ENCODE measurements at places on chromosomes 1 and 21.

DNA sequence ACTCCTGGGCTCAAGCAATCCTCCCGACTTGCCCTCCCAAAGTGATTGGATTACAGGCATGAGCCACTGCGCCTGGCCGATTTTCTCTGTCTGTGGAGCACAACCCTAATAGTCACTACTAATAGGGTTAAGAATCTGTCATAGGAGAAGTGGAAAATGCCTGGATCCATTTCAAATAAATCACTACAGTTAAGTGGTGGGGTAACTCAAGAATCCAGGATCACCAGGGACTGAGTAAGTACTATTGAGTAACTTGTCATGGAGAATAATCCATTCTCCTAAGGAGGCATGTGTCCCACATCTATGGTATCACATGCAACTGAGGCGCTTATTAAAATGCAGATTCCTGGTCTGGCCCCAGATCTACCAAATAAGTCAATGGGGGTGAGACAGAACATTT lies 53.2 kb downstream of the OPTC start:
- no peak for DNase-seq

DNA sequence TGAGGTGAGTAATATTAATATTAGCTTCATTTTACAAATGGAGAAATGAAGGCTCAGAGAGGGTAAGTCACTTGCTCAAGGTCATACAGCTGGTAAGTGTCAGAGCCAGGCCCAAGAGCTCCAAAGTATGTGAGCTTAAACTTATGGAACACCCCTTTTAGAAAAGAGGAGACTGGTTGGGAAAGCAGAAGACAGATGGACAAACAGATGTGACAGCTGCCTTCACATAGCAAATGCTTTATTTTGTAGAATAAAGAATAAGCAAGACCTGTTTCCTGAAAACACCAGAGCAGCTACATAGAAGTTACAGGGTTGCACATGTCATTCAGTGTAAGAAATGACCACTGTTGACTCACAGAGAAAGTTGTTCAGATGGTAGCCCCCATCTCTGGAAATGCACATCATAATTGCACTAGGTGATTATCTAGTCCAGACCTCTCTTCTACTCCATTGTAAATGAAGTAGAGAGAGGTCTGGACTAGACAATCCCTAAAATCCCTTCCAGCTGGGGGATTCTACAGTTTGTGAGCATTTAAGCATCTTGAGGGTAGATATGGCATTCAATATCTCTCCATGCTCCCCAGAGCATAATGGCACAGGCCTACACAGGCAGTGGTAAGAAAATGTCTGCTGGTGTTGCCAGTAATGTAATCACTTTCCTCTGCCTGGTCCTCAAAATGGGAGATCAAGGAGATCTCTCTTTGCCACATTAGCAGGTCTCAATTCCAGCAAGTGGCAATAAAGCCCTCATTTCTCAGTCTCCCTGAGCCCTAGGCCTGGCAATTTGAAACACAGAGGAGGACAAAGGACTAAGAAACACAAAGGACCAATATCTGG lies 188.2 kb upstream of the FGGY start:
- DNase-seq: no peak

DNA sequence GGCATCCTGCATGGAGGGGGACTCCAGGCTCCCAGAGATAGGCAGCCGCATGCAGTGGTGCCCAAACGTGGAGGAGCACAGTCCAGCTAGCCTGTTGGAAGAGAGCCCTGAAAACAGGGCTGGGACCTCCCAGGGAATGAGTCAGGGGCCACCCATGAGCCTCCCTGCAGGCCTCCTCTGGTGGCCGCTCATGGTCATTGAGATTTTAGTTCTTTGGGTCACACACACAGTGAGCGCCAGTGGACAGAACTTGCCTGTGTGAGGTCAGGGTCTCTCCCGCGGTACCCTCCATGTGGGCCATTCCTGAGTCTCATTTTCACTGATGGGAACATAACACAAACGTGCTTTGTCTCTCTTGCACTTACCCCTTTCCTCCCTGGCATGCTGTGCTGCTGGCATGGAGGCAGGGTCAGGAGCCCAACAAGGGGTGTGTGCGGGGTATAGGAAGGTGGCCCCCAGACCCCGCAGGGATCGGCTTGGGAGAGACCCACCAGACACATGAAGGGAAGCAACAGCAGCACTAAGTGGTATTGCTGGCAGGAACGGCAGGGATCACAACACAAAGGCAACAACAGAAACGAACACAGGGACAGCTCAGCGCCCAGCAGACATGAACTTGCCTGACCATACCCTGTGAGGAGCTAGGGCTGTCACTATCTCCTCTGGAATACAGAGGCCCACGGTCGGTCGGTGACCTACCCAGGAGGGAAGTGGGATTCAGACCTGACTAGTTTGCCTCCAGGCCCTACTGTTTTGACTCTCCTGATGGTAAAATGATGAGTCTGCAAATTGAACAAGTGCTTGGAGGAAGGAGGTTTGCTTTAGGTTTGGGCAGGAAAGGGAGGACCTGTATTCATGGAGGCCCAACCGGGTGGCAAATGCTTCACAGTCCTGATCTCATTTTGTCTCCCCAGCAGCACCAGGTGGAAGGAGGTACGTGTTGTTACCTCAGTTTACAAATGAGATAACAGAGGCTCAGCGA lies 31.8 kb downstream of the ABCG1 start:
- no peak for DNase-seq

- DNase-seq: peak; percentile 45
Observed at GRCh38 chr1:204915861-204916495, 45.3 kb downstream of the NFASC start.

- DNase-seq: no peak
Observed at GRCh38 chr1:90381598-90381997, 335.5 kb downstream of the BARHL2 start.

DNA sequence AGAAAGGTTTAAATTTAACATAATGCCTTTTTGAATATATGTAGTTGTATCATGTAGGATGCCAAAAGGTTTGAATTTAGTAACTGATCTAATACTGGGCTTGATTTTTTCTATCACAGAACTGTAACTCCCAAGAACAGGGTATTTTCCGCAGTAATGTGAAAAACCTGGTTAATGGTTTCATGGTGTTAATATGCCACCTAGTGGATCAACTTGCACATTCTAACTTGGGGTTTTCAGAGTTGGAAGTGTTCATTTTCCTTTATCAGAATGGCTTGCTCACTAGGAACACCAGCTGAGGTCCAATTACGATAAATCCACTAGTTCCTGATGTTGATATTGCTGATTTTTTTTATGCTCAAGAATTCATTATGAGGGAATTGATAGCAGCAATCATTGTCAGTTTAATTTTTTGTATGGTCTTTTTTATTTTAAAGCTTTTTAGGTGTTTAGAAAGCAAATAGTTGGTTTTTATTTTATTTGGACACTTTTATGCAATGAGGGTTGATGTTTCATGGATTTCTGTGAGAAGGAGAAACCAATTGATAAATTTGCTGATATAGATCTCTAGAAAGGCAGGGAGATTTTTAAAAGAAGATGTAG lies 157.2 kb downstream of the PLA2G4A start:
- peak; percentile 55 for DNase-seq

DNA sequence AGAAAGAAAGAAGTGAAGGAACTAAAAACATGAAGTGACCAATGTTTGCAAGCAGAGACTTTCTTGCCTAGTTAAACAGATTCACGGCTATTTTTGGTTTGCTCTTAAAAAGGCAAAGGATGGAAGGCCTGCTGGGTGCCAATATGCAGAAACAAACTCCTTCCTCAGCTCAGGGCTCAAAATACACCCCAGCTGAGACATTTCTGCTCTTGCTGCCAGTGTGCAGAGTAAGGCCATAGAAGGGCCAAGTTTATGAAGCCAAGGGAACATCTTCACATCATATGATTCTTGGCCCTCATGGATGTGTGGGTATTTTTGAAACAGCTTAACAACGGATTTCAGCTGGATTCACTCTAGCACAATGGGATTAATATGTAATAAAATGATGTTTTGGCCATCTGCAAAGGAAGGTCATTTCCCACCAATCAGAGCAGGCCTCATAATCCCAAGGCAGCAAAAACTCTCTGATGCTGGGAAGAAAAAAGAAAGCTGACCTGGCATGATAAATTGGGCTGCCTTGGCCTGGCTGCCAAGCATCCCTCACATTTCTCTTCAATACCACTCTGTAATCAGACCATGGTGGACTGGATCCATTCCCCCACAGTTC lies 70.7 kb downstream of the CAPZB start:
- no peak for DNase-seq

DNA sequence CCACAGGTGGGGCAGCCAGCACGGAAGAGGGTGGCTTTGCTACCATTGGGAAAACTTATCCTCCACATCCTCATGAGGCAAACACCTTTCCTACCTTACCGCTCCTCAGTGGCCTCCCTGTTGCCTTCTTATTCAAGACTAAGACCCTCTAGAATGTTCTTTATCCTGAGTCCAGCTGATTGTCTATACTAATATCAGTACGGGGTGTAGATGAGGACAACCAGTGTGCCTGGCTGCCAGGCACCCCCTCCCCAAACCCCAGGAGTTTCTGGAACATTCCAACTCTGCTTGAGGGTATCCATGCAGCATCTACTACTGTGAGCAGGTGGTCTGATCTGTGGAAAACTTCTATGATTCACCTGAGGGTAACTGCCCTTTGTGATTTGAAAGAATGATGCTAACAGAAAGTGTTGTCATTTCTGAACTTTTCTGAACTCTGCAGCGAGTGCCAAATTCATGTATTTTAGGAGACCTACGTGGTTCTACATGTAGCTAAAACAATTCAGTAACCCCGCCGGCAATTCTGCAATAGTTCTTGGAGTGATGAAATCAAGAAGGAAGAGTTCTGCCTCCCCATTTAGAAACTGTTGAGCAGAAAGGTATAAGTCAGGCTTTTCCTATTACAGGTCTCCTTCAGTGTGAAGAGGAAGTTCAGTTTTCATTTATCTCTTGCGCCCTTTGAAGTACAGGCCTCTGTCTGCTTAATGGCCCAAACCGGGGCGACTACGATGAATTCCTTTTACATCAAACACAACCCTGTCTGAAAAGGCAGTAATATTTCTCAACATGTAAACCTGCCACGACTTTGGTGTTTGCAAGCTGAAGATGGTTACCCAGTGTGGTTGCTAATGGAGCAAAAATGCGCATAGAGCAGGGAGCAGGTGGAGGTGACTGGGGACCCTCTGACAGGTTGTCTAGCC lies 80.4 kb downstream of the RUNX1 start:
- DNase-seq: no peak

- no peak for DNase-seq
Observed at GRCh38 chr1:92376345-92376744, 77.5 kb downstream of the RPAP2 start.

DNA sequence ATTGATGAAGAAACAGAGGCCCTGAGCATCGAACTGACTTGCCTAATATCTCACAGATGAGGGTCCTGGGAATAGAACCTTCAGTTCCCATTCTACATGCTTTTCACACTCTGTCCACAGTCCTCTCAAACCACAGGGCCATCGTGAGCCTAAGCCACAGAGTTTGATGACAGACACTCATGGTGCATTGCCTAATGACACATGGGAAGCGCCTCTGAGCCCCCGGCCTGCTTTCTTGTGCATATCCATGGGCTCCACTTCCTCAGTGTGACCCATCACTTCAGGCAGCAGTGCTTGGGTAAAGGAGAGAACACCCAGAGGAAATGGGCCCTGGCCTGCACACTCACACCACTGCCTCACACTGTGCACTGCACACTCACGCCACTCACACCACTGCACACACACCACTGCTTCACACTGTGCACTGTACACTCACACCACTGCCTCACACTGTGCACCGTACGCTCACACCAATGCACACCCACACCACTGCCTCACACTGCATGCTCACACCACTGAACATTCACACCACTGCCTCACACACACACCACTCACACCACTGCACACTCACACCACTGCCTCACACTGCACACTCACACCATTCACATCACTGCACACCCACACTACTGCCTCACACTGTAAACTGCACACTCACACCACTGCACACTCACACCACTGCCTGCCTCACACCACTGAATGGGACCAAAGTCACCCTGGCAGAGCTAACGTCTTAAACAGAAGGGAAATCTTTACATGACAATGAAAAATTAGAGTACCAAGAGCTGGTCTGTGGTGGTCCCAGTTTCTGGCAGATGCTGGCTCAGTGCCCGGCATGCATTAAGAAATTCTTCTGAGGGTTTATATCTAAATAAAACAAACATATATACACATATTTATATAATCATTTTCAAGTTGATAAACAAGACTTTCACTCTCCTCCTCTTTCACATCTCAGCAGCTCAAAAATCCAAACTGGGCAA lies 53.0 kb downstream of the KANK4 start:
- no peak for DNase-seq

- no peak for DNase-seq
Observed at GRCh38 chr1:177801790-177802189, 168.1 kb downstream of the SEC16B start.

GRCh38 chr1:3733883-3734589 lies 18.2 kb upstream of the CCDC27 start:
- no peak for DNase-seq

DNA sequence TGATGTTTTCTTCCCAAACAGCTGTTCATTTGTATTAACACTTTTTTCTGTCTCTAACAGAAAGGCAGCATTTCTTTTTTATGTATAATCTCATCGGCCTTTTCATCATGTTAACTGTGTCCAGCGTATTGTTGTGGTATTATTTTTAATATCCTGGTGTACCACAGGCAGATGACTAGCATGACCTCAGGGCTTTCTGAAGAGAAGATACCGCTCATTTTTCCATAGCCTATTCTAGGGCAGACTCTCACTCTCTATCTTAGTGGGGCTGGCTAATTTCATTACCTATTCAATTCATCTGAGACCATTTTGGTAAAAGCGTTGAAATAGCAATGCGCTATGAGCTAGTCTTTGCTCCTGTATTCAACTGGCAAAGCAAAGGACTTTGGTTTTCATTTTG lies 209.9 kb downstream of the SDCCAG8 start:
- no peak for DNase-seq

DNA sequence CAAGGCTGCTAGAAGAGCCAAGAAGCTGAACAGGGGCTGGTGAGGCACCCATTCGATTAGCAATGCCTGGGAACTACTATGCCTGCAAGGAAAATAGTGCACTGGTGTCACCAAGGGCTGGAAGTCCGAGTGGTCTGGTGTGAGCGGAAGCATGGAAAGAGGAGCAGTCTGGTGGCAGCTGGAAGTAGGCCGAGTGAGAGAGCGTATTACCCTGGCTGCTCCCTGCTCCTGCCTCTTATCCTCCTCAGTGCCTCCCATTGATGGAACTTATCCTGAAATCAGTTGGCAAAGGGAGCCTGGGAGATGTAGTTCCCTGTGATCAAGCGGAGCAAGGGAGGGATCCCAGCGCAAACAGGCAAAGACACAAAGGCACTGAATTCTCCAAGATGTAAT lies 9.6 kb downstream of the SMAP2 start:
- no peak for DNase-seq

DNA sequence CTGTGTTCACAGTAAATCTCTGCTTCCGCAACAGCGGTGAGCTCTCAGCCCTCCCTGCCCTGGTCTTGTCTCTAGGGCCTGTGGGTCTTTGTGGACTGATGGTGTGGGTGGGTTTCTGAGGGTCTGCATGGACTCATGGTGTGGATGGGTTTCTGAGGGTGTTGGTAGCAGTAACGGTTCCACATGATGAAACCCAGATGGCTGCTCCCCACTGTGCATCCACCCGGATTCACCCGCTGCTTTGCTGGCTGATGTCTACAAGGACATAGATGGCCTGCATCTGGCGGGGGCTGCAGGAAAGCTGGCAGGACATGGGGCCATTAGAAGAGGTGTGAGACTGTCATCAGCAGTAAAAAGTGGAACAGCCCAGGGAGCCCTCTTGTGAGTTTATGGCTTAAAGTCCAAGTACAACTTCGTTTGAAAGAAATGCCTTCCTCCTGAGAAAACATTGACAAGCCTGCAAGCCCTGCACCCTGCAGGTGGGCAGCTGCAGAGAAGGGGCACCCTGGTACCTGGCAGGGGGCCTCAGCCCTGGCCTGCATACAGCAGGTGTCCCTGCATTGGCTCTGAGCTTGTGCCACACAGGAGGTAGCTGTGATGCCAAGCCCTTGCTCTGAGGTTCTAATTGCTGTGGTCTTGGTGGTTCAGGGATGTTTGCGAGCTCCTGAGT lies 156.9 kb upstream of the COL6A1 start:
- no peak for DNase-seq
